ENCODE measurements at places on chromosomes 5 and 9. TPM values are rescaled to one million over a fixed set of nuclear protein-coding genes. Genes with fewer than 3 reads are reported as not detected.

GRCh38 chr5:53170746-53171349, 61.3 kb upstream of the MOCS2 start:
- no peaks in the 10 kb centered on the region for H3K4me1 ChIP-seq
- no peak overlapping the region for H3K4me3 ChIP-seq
- H3K36me3 ChIP-seq: no peaks in the 10 kb centered on the region
- DNase-seq: peak; percentile 42
- no peaks in the 10 kb centered on the region for H3K27me3 ChIP-seq

DNA sequence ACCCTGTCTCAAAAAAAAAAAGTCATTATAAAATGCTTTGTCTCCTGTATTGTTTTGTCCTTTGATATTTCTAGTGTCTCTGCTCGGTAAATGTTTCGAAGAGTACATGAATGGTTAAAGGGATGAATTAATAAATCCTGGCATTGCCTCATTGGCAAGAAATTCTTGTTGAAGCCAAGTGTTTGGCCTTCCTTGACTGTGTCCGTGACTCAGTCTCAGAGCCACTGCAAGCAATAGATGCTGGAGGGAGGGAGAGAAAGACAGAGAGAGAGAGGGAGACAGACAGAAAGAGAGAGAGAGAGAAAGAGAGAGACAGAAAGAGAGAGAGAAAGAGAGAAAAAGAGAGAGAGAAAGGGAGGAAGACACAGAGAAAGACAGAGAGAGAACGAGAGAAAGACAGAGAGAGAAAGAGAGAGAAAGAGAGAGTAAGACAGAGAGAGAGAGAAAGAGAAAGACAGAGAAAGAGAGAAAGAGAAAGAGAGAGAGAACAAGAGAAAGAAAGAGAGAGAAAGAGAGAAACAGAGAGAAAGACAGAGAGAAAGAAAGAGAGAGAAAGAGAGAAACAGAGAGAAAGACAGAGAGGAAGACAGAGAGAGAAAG, 72.5 kb upstream of the RXRA start:
- H3K4me3 ChIP-seq: no peak overlapping the region
- no peaks in the 10 kb centered on the region for H3K4me1 ChIP-seq
- no peaks in the 10 kb centered on the region for H3K27me3 ChIP-seq
- DNase-seq: no peak

GRCh38 chr5:13708432-13708831, 236.1 kb downstream of the DNAH5 start:
- no peaks in the 10 kb centered on the region for H3K27me3 ChIP-seq
- no peaks in the 10 kb centered on the region for H3K36me3 ChIP-seq
- no peak overlapping the region for H3K4me3 ChIP-seq
- no peak overlapping the region for H3K27ac ChIP-seq

- no peaks in the 10 kb centered on the region for H3K4me1 ChIP-seq
- H3K36me3 ChIP-seq: no peaks in the 10 kb centered on the region
- no peak overlapping the region for H3K4me3 ChIP-seq
- H3K27ac ChIP-seq: no peak overlapping the region
Measured at GRCh38 chr5:83142526-83142925, 65.2 kb downstream of the XRCC4 start.

DNA sequence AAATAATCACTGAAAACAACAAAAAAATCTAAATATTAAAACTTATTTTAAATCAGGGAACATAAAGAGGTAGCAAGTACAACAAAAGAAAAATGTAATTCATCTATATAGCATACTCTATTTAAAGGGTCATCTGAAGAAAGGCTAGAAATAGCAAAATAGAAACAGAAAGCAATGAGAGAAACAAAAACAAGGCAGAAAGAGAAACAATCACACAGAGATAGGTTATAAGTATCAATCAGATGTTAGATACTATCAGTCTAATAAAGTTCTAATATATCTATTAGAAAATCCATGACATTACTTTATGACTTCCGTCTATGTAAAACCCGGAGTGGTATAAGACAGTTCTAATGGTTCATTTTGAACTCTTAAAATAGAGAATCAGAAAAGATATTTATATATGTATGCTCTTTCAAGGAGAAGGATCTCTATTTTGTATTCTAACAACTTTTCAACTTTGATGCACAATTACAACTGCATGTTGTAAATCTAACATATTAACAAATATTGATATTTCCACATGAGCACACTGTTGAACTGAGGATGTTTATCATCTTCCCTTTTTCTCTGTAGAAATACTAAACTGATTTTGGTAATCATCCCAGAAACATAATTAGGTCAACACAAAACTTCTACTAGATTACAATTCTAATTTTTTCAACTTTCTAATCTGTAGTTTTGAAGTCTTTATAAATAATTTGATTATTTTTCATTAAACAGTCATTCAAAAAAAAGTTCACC, 15.8 kb downstream of the RICTOR start:
- H3K27ac ChIP-seq: no peak overlapping the region
- no peaks in the 10 kb centered on the region for H3K27me3 ChIP-seq
- no peak for DNase-seq
- H3K36me3 ChIP-seq: no peaks in the 10 kb centered on the region

DNA sequence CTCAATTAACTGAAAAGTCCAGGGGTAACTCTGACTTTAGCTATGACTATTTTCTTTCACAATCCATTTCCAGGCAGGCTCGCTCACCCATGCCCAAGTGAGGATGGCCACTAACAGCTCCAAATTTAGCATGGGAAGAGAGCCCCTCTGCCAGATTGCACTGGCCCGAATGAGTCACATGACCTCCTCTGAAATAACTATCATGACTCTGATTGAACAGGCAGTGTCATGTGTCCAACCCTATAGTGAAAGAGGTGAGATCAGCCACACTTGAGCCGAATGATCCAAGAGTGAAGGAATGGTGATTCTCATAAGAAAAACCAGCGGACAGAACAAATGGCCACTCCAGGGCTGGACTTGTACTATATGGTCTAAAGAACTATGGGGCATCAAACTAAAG, 242.3 kb downstream of the NSG2 start:
- H3K4me1 ChIP-seq: no peaks in the 10 kb centered on the region
- H3K27me3 ChIP-seq: no peaks in the 10 kb centered on the region
- no peaks in the 10 kb centered on the region for H3K36me3 ChIP-seq
- H3K4me3 ChIP-seq: no peak overlapping the region
- DNase-seq: no peak
- no peak overlapping the region for H3K27ac ChIP-seq

GRCh38 chr9:20898885-20899554, 132.4 kb downstream of the HACD4 start:
- H3K4me1 ChIP-seq: no peaks in the 10 kb centered on the region
- no peak for DNase-seq
- H3K27ac ChIP-seq: no peak overlapping the region
- no peaks in the 10 kb centered on the region for H3K27me3 ChIP-seq
- H3K36me3 ChIP-seq: no peaks in the 10 kb centered on the region

Gene CDO1
- polyA plus RNA-seq: 1.7 TPM

DNA sequence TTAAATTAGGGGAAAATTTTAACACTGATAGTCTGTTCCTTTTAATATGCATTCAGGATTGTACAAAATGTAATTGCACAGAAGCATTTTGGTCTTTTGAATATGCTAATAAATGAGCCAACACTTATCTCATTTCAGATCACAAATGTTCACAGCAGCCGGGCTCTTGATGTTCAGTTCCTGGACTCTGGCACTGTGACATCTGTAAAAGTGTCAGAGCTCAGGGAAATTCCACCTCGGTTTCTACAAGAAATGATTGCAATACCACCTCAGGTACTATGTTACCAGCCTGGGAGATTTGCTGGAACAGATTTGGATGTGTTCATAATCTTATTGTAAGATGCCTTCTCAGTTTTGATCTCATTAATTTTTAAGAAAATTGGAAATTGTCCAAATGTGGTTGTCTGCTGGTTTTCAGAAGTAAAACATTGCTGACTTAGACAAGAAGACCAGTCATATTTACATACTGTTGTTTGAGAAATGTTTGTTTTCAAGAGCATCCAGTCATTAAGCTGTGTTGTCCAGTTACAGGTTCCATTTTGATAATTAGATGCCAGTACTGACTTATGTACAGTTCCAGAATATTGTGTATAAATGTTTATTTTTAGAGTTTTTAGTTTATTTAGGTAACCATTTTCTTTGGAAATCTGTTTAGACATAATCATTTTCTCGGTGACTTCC, 23.0 kb upstream of the TMOD1 start:
- H3K4me3 ChIP-seq: no peak overlapping the region
- no peaks in the 10 kb centered on the region for H3K36me3 ChIP-seq
- no peak for DNase-seq
- no peak overlapping the region for H3K27ac ChIP-seq

DNA sequence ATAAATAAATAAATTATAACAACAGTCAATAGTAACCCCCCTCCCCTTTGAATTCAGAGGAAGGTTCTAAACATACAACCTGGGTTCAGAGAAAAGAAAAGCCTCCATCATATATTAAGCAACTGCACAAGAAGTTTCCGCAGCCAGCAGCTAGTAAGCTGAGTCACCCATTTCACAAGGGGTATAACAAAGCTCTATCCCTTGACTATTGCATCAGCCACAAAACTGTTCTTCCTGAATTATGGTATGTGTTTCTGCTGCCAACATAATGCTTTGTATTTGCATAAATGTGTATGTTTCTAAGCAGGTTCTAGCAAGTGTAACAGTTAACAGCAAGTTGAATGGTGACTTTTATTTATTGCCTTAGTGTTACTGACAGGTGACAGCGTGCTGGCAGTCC, 6.8 kb upstream of the CEP120 start:
- no peaks in the 10 kb centered on the region for H3K4me1 ChIP-seq
- DNase-seq: no peak
- no peaks in the 10 kb centered on the region for H3K27me3 ChIP-seq
- H3K27ac ChIP-seq: no peak overlapping the region

Gene CREBRF
- polyA plus RNA-seq: 6.1 TPM

Gene NFIB
- polyA plus RNA-seq: 15.6 TPM

- H3K4me1 ChIP-seq: no peaks in the 10 kb centered on the region
- H3K4me3 ChIP-seq: no peak overlapping the region
- H3K27ac ChIP-seq: no peak overlapping the region
Measured at GRCh38 chr5:149839761-149840160, 104.8 kb downstream of the PDE6A start.

DNA sequence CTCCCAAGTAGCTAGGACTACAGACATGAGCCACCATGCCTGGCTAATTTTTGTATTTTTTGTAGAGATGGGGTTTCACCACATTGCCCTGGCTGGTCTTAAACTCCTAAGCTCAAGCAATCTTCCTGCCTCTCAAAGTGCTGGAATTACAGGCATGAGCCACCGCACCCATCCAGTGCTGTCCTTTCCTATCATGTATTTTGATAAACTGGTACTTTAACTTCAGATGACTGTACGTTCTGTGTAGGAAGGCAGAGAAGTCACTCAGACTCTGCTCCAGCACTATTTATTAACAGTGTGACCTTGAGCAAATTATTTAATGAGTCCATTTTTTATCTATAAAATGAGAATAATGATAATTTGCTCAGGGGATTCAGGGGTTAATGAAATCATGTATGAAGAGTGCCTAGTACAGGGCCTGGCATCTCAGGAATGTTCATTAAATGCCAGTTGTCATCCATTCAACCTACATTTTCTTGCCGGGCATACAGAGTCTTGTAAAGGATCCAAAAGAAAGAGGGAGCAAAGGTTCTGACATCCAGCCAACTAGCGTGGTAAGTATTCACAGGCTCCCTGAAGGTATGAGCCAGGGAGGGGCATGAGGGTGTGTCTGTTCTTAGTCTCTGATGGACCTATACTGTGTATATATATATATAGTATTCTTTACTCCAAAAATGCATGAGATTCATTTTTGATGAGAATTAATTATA, 201.9 kb downstream of the PBX3 start:
- H3K36me3 ChIP-seq: no peaks in the 10 kb centered on the region
- H3K4me3 ChIP-seq: no peak overlapping the region

GRCh38 chr5:59955241-59955640, 61.7 kb upstream of the PDE4D start:
- no peak for DNase-seq
- no peaks in the 10 kb centered on the region for H3K27me3 ChIP-seq
- no peak overlapping the region for H3K4me3 ChIP-seq
- no peaks in the 10 kb centered on the region for H3K4me1 ChIP-seq

- no peak overlapping the region for H3K27ac ChIP-seq
- no peaks in the 10 kb centered on the region for H3K36me3 ChIP-seq
- DNase-seq: no peak
- no peaks in the 10 kb centered on the region for H3K27me3 ChIP-seq
- no peaks in the 10 kb centered on the region for H3K4me1 ChIP-seq
Measured at GRCh38 chr5:58775701-58776262, 192.9 kb downstream of the RAB3C start.

DNA sequence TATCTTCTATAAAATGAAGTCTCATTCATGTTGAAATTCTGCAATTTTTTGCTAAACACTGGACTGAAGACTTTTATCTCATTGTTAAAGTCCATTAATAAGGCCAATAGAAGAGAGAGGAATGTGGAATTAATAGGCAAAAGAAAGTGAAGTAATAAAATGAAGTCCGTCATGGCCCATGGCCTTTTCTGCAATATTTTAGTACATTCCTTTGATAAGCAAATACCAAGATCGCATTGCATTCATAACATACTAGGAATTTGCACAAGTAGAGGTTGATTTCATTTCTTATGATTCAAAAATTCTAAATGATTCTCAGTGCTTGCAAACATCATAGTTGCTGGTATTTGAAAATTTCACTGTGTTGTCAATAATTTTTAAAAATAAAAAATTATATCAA, 664.0 kb downstream of the NR2F1-AS1 start:
- no peak for DNase-seq
- no peak overlapping the region for H3K4me3 ChIP-seq
- no peak overlapping the region for H3K27ac ChIP-seq
- H3K4me1 ChIP-seq: no peaks in the 10 kb centered on the region
- H3K27me3 ChIP-seq: no peaks in the 10 kb centered on the region

DNA sequence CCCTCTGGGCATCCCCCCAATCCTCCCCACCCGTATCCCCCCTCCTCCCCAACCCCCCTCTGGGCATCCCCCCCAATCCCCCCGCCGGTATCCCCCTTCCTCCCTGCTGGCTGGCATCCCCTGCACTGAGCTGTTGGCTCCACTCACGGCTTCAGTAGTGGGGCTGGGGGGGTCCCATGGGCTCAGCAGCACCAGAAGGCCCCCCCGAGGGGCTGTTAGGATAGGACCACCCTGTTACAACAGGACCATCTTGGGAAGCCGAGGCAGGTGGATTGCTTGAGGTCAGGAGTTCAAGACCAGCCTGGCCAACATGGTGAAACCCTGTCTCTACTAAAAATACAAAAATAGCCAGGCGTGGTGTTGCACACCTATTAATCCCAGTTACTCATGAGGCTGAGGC, 42.4 kb downstream of the EXD3 start:
- no peaks in the 10 kb centered on the region for H3K4me1 ChIP-seq
- no peaks in the 10 kb centered on the region for H3K36me3 ChIP-seq
- no peak for DNase-seq
- H3K27ac ChIP-seq: no peak overlapping the region
- no peak overlapping the region for H3K4me3 ChIP-seq

- DNase-seq: no peak
- no peak overlapping the region for H3K4me3 ChIP-seq
- H3K36me3 ChIP-seq: no peaks in the 10 kb centered on the region
- H3K27me3 ChIP-seq: no peaks in the 10 kb centered on the region
Measured at GRCh38 chr5:604391-604831, 7.7 kb upstream of the CEP72 start.

DNA sequence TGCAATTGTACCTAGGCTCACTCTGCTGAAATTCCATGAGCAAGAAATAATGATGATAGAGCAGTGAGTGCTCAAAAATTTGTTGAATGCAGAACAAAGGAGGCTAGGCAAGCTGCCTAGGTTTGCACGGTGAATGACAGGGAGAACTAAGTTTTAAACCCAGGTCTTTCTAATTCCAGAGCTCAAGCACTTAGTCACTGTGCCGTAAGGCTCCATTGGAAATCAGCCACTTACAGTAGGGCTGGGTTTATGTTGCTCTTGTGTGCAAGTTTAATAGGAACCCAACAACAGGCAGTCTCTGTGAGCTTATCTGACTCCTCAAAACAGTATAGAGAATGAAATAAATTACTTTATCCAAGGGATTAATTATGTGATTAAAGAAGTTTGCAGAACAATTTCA, 147.0 kb downstream of the CSNK1G3 start:
- H3K36me3 ChIP-seq: no peaks in the 10 kb centered on the region
- H3K4me3 ChIP-seq: no peak overlapping the region
- H3K4me1 ChIP-seq: no peaks in the 10 kb centered on the region
- H3K27me3 ChIP-seq: no peaks in the 10 kb centered on the region
